ENCODE measurements at places on chromosomes 12 and 14. TPM values are rescaled to one million over a fixed set of nuclear protein-coding genes. Genes with fewer than 3 reads are reported as not detected.

GRCh38 chr14:56005191-56006053, 112.8 kb upstream of the PELI2 start:
- no peak overlapping the region for H3K4me3 ChIP-seq
- H3K4me1 ChIP-seq: peaks cover 33% of the 10 kb centered on the region
- DNase-seq: no peak
- no peak overlapping the region for H3K27ac ChIP-seq

- H3K4me3 ChIP-seq: no peak overlapping the region
- H3K27ac ChIP-seq: no peak overlapping the region
- H3K27me3 ChIP-seq: no peaks in the 10 kb centered on the region
- no peaks in the 10 kb centered on the region for H3K4me1 ChIP-seq
- DNase-seq: no peak
Observed at GRCh38 chr14:48771717-48772116, 814.5 kb downstream of the RPS29 start.

GRCh38 chr14:26382901-26383685, 214.7 kb downstream of the NOVA1 start:
- H3K4me1 ChIP-seq: no peaks in the 10 kb centered on the region
- H3K27ac ChIP-seq: no peak overlapping the region
- H3K27me3 ChIP-seq: no peaks in the 10 kb centered on the region
- no peak for DNase-seq

- H3K36me3 ChIP-seq: peaks cover 46% of the 10 kb centered on the region
- no peak overlapping the region for H3K27ac ChIP-seq
- peaks cover 28% of the 10 kb centered on the region for H3K4me1 ChIP-seq
- H3K27me3 ChIP-seq: no peaks in the 10 kb centered on the region
- DNase-seq: no peak
- no peak overlapping the region for H3K4me3 ChIP-seq
Observed at GRCh38 chr12:128801879-128802391, 21.8 kb downstream of the SLC15A4 start.

The KRT4 gene
- total RNA-seq: not detected
